ENCODE measurements at places on chromosomes 5 and 9.

DNA sequence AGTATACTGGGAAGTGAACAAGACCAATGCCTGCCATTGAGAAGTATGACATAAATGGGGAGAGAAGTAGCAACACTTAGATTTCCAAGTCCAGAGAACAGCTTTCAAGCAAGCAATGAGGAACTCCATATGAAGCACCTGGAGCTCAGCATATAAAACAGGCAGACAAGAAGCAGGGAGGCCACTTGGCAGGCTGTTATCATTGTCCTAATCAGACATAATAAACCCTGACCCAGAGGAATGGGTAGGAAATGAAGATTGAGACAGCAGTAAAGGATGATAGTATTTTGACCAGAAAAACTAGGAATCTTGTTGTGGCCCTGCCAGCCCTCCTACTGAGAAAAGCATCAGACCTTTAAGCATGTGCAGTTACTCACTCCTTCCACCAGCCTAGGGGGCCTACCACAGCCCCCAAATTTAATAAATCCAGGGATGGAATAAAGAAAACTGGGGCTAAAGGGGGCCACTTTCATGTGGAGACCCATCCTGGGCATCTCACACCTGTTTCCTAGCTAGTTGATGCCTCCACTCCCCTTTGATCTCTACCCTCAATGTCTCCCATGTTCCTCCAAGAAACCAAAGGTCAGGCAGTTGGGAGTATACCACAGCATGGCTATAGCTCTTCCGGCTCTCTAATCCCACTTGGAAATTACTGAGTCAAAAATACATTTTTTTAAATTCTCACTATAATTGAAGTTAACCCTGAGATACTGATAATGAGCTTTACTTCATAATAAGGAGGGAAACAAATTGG lies 135.1 kb downstream of the SIL1 start:
- DNase-seq: no peak

DNA sequence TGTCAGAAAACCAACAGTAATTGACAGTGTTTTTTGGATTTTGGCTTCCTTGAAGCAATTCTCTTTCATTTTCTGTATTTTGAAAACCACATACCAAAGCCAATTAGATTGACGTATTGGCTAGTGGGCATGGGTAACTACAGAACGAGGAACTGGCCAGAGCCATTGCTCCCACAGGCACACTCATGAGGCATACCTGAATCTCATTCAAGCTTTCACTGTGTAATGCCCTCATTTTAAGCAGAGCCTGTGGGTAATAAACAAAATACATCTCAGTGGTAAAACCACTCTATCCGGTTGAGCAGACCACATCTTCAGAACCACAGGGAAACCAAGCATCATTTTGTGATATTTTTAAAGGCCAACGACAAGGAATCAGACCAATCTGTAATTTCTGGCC lies 394.1 kb downstream of the ZNF608 start:
- DNase-seq: no peak

GRCh38 chr5:83281176-83281575 lies 190.4 kb upstream of the VCAN start:
- DNase-seq: no peak

- no peak for DNase-seq
These were observed 56.0 kb upstream of the RARS1 start for GRCh38 chr5:168430296-168430695.

GRCh38 chr5:100444961-100445360 lies 90.2 kb upstream of the FAM174A start:
- DNase-seq: no peak
